Type B pancreatic cell (in vitro differentiated cells): ENCODE measurements at places on chromosomes 2 and 18.

- no peak for DNase-seq
Observed at GRCh38 chr2:136658201-136658600, 107.1 kb upstream of the THSD7B start.

GRCh38 chr2:3009483-3009882, 368.1 kb downstream of the EIPR1 start:
- DNase-seq, result no peak

DNA sequence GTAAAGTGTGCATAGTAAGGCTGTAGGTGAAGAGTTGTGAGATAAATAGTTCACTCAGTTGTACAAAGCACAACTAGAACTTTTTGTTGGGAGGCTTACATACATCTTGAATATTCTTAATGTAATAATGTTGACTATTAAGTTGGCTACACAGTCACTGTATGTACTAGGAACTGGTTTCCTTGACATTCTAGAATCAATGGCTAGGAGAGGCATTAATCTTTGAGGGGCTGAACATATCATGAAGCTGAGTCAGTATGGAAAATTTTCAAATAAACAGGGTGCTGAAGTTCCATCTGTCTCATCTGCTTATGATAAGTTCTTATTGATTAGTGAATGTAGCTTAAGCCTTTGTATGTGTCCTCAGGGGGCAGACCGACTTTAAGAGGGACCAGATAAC, 23.4 kb downstream of the METTL21A start:
- no peak for DNase-seq

DNA sequence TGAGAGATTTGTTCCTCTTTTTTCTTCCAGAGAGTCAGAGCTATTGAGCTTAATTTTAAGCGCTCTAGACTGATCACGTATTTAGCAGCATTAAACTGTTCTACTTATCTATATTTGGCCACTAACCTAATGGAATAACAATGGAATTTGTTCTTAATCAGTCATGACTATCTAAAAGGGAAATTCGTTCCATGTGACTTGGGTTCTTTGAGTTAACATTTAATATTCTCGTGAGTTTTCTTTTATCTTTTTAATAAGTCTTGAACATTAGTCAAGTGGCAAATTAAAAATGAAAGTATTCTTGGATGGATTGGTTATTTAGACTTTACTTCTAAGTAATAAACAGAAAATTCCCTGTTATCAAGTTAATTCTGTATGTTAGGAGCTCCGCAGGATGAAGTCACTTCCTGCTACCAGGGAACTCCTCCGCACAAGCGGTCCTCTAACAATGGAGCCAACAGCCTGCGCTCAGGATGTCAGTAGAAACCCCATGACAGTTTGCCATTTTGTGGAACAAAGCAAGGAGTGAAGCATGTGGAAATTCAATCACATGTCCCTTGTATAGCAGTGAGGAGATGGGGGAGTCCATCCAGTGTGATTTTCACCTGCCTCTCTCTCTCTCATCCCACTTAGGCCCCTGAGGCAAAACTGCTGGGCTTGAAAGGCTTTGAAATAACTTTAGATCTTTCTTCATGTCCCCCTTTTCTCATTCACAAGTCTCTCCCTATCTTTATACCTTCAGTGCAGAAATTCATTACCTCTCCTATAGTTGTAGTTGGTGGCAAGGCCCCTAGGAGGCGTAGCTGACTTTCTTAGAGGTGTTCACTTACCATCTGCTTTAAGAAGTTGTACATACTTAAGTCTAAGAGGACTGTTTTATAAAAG, 138.1 kb downstream of the WDR7 start:
- DNase-seq, result no peak

DNA sequence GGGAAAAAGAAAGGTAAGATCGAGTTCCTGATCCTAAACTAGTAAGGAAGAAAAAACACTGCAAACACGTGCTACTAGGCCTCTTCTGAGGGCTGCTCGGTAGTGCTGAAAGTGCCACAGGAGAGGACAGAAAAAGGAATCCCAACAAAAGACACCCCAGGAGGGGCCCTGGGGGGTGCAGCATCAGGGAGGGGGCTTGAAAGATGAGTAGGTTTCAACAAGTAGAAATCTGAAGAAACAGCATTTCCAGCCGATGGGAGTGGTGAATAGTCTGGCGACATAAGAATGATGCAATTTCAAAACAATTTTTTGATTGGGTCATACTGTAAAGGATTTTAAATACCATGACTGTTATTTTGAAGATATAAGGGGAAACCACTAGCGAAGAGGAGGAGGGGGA, 98.6 kb downstream of the NOL10 start:
- no peak for DNase-seq

GRCh38 chr2:144358374-144358964, 161.4 kb downstream of the ZEB2 start:
- DNase-seq, result no peak

- no peak for DNase-seq
Observed at GRCh38 chr18:51811883-51812282, 528.1 kb upstream of the DCC start.

DNA sequence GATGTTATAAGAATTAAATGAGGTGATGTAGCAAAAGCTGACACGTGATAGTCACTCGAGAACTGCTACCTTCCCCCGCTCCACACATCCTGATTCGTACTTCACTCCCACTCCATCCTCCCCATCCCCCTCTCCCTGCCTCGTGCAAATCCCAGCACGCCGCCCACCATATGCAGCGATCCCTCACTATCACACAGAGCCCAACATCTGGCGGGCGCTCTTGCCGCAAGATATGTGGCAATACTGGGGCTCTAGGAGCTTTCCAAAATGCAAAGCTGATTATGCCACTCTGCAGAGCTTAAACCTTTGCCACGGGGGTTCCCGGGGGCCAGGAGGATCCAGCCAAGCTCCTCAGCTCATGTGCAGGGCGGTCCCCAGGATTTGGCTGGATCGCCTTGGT, 37.4 kb downstream of the DNMT3A start:
- no peak for DNase-seq

- no peak for DNase-seq
Observed at GRCh38 chr2:142756430-142756829, 121.0 kb upstream of the KYNU start.
